Brain pericyte (primary cell): ENCODE measurements at places on chromosomes 2 and 18.

- no peak for DNase-seq
Observed at GRCh38 chr18:8424917-8425725, 184.1 kb upstream of the RAB12 start.

GRCh38 chr2:46381263-46381849 lies 84.1 kb downstream of the EPAS1 start:
- DNase-seq = no peak

DNA sequence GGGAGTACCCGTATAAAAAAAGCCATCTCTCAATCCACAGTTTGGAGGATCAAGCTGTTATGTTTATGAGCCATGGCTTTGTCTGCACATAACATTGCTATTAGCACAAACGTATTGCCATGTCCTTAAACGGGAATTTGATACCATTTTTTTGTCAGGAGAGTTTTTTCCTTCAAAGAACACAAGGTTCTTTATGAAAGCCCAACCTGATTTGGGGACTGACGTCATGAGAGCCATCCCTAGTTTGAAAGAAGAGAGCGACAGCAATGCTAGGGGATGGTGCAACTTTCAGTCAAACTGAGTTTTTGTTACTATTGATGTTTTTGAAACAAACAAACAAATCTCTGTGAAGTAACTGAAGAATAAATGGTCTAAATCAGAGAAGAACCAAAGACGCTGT lies 376.6 kb downstream of the EIPR1 start:
- no peak for DNase-seq

DNA sequence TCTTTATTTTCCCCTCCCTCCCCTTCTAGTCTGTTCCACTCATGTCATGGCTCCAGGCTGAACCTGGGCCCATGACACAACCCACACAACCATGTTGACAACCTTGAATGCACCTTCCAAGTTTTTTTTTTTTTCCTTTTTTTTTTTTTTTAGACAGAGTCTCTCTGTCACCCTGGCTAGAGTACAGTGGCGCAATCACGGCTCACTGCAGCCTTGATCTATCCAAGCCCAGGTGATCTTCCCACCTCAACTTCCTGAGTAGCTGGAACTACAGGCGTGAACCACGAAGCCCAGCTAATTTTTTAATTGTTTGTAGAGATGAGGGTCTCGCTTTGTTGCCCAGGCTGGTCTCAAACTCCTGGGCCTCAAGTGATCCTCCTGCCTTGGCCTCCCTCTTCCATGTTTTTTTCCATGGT lies 21.9 kb upstream of the ROCK2 start:
- DNase-seq = no peak

- no peak for DNase-seq
Observed at GRCh38 chr2:232693344-232693743, 3.8 kb upstream of the GIGYF2 start.

DNA sequence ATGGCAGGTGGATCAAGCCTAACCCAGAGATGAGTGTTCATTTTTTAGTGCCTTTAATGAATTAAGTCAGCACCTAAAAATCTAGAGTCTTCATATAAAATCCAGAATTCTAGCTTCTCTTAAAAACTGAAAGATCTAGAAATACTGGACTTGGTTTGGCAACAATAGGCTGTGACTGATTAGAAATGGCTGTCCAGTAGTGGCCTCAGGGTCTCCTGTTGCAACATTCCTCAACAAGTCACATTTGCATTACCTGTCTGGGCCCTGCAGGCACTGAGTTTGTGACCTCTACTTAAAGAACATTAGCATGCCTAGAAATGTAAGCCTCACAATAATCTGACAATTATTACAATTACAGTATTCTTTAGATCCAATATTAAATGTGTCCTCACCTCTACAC lies 33.1 kb downstream of the MBD2 start:
- DNase-seq = no peak

GRCh38 chr2:120231974-120232635 lies 8.9 kb upstream of the TMEM185B start:
- no peak for DNase-seq

- DNase-seq = no peak
Observed at GRCh38 chr2:48016225-48017019, 110.1 kb upstream of the FBXO11 start.

DNA sequence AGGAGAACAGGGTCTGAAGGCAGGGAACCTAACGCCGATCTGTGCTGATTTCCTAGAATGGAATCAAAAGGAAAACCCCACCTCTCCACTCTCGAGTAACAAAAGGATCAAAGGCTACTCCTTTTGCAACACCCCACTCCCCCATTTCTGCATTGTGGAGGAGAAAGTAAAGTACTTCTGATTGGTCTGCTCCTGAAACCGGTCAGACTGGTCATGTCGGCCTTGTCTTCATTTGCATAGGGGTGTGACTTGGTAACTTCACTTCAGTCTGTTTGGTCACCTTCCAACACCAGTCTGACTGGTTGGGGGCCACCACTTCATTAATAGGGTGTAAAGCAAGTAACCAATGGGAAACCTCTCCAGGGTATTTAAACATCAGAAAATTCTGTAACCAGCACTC lies 771.9 kb downstream of the ERBB4 start:
- no peak for DNase-seq

- DNase-seq = no peak
Observed at GRCh38 chr2:9284521-9285297, 78.1 kb downstream of the ASAP2 start.

GRCh38 chr2:209348433-209348832 lies 75.4 kb upstream of the MAP2 start:
- DNase-seq = no peak

GRCh38 chr2:55123851-55124269 lies 73.6 kb upstream of the RTN4 start:
- DNase-seq = no peak

- no peak for DNase-seq
Observed at GRCh38 chr2:25161055-25161781, 7.2 kb downstream of the POMC start.

DNA sequence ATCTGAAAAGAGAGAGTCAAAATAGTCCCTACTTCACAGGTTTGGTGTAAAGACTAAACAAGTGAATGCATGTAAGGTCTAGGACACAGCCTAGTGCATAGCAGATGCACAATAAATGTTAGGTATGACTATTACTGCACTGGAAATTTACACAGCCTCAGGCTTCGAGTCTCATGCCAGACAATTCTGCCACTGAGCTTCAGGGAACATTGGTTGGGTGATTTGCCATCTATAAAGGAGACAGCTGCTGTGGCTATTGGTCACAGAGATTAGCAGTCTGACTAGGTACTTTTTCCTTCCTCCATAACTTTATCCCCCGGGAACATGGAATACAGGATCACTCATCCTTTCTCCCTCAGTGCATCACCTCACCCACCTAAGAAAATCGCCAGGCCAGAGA lies 89.2 kb downstream of the FAM124B start:
- no peak for DNase-seq

- DNase-seq = no peak
Observed at GRCh38 chr2:9518163-9518562, 37.5 kb downstream of the ADAM17 start.

DNA sequence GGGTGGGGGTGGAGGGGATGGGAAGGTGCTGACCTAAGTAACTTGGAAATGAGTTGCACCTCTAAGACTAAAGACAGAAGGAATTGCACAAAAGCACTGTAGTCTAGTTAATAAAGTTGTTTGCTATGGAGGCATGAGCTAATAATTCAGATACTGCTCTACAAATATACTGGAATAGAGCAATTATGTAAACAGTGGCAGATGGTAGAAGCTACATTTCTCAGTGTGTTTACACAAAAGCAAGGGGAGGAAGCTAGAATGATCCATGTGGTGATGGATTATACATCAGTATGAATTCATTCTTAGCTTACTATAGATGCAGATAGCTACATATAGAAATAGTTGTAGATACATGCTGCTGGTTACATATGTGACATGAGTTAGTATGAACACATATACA lies 27.6 kb upstream of the UBE2F start:
- DNase-seq = no peak

GRCh38 chr2:3651691-3652648 lies 6.0 kb upstream of the ALLC start:
- no peak for DNase-seq

DNA sequence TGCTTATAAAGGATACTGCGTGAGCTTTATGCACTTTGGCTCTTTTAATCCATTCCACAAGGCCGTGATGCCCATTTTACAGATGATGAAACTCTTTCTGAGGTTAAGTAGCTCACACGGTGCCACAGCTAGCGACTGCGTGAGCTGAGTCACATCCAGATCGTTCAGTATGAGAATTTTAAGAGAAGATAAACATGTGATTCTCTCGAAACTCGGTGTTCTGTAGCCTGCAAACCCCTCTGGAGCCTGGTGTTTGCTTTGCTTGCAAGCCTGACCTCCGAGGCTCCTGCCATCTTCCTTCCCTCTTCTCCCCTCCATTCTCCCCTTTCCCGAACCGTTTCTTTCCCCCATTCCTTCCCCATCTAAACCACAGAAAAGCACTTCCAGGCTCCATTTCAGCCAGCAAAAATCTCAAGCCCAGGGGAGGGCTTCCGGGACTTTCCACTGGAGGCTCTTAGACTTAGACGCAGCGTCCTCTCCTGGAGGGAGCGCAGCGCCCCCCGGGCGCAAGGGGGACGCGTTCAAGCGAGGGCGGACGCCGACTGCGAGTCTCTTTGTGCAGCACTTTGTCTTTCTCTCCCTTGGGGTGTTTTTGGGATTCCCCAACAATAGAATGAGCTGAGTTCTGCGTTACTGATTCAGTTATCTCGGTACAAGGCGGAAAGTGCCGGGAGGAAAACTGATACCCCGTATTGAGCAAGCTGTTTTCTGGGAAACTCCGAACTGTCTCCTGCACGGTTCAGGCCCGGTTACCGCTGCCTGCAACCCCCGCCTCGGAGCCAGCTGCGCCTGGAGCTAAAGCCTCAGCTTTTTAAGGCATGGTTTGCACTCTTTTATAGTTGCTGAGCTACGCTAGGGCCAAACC lies 38.0 kb downstream of the CYP1B1 start:
- DNase-seq = peak; percentile 45

DNA sequence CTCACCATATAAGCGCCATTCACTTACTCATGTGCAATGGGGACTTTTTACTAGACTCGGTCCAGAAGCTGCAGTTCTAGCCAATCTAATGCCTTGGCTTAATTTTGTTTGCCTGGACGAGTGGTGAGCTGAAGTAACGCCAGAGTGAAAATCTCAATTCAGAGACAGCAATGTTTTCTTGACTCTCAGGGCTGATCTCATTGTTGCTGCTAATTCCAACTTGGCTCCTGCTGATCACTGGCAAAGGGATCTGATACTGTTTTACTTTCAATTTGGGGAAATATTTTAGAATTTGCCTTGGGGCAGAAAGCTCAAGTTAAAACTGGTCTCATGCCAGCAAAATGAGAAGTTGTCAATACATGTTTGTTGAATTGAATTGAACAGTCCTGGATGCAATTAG lies 906.6 kb upstream of the CDH2 start:
- no peak for DNase-seq

GRCh38 chr2:75582840-75583239 lies 22.1 kb upstream of the EVA1A start:
- DNase-seq = no peak

- no peak for DNase-seq
Observed at GRCh38 chr2:226991663-226992062, 155.8 kb downstream of the RHBDD1 start.

DNA sequence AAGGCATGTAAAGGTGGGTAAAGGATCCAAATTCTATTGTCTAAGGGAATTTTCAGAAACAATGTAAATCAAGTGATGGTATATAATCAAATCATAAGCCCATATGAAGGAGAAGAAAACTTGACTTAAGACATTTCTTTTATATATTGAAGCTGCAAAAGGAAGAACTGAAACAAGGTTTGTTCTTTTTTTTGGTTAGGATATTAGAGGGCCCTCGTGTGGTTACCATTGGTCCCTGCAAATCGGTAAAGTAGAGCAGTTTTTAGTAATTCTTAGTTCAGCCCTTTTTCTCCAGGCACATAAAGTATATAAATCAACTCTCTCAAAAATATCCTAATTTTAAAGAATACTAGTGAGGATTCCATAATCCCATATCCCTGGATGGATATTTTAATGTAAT lies 105.6 kb upstream of the STK17B start:
- no peak for DNase-seq

GRCh38 chr2:186605041-186605440 lies 15.2 kb downstream of the ITGAV start:
- no peak for DNase-seq

GRCh38 chr2:104577143-104577542 lies 276.8 kb upstream of the POU3F3 start:
- DNase-seq = no peak

GRCh38 chr2:222024932-222025880 lies 273.6 kb downstream of the PAX3 start:
- no peak for DNase-seq

DNA sequence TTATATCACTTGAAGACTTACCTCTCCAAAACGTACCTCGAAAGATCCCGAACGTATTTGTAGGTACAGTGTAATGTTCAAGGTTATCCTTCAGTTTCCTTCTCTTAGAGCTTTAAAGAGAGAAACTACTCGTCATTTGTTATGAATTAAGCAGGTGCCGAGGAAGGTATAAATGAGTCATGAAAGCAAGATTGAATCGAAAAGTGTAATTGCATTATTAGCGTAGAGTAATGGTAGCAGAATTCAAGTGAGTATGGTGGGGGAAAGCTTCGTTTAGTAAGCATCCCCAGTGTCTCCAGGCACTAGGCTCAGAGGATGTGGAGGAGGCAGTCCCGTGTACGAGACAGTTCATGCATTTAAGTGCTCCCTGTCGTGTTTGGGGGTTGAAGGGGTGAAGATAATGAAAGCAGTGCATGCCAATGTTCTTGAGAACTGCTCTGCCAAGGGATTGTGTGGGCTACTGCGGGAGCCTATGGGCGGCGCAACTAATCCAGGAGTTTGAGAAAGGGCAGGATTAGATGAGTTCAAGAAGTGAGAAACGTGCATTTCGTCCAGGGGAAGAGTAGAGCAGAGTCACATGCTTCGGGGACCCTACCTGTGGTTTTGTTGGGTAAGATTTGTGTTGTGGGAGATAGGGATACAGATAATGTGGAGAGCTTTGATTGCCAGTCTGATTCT lies 858 bp downstream of the POLR1B start:
- no peak for DNase-seq

DNA sequence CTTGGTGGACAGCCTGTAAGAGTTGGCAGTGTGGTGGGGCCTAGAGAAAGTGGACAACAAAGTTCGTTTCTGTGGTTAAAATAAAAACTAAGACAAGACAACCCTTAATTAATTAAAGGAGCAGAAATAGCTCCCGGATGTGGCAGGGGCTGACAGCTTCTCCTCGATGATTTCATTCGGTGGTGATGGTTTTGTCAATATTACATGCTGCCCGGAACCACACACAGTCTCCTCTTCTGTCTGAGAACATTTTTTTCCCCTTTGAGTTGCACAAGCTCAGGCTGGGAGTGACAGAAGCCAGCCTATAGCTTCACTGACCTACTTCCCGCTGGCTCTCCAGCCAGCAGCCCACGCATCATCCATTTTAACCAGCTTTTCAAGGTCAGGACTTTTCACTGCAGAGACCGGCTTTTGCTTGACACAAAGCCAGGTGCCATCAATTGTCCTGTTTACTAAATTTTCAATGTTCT lies 378.8 kb downstream of the SLC4A3 start:
- no peak for DNase-seq
